RKO (cell line): ENCODE measurements at places on chromosomes 11 and 22.

GRCh38 chr11:121688055-121688491, 235.3 kb upstream of the SORL1-AS1 start:
- no peak for DNase-seq

DNA sequence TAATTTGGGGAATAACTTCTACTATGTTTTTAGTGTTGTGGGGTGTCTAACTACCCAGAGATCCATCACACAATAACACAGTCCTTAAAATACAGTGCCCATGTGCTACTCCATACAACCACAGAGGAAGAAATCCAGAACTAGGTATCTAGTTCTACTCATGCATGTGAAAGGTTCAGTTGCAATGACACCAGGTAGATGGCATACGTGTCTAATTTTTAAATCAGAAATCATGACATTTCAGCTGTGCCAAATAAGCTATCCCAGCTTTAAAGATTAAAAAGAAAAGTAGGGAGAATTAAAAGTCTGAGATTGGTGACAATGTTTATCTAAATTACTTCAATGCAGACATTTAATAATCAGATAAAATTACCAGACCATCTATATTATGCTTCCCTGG, 122.2 kb downstream of the CD44 start:
- DNase-seq = no peak

DNA sequence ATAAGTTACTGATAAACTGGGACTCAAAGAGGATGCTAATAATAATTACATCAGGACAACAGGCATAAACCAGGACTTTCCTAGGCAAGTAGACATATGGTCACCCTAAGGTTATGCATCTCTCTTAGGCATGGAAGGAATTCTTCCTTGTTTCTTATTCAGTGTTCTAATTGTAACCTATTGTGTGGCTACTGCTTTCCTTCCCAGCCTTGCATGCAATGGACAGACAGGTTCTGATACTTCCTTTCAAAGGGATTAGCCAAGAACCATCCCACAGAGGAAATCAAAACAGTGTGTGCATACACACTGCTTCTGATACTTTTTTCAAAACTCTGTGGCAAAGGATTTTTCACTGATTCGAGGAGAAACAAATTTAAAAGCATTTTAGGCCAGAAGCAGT, 48.3 kb downstream of the RRAS2 start:
- no peak for DNase-seq

- DNase-seq = no peak
Observed at GRCh38 chr11:109236188-109236587, 185.8 kb upstream of the C11orf87 start.

- DNase-seq = no peak
Observed at GRCh38 chr11:14443638-14444037, 56.0 kb downstream of the COPB1 start.
